ENCODE measurements at places on chromosomes 16 and 17.

GRCh38 chr16:89043636-89044417 is 49.8 kb upstream of the ACSF3 start:
- DNase-seq = no peak

GRCh38 chr17:77618731-77619130 is 339.8 kb upstream of the TNRC6C start:
- DNase-seq = no peak

- no peak for DNase-seq
Observed at GRCh38 chr17:47968836-47969235, 2.1 kb upstream of the CDK5RAP3 start.

GRCh38 chr16:56288019-56288418 is 96.7 kb downstream of the GNAO1 start:
- no peak for DNase-seq

- DNase-seq = no peak
Observed at GRCh38 chr16:24440306-24440705, 99.1 kb upstream of the RBBP6 start.

All from CD4-positive, alpha-beta T cell treated with Interleukin-17A for 1 hour (primary cell).